ELF-1 (cell line): ENCODE measurements at places on chromosomes 1 and 21.

GRCh38 chr1:6207075-6207885 lies 1.4 kb downstream of the RNF207 start:
- no peak for DNase-seq

GRCh38 chr1:181033128-181033798 lies 520 bp upstream of the MR1 start:
- DNase-seq = no peak

- DNase-seq = peak; percentile 74
Measured at GRCh38 chr1:41330588-41331545, 30.4 kb upstream of the FOXO6 start.

DNA sequence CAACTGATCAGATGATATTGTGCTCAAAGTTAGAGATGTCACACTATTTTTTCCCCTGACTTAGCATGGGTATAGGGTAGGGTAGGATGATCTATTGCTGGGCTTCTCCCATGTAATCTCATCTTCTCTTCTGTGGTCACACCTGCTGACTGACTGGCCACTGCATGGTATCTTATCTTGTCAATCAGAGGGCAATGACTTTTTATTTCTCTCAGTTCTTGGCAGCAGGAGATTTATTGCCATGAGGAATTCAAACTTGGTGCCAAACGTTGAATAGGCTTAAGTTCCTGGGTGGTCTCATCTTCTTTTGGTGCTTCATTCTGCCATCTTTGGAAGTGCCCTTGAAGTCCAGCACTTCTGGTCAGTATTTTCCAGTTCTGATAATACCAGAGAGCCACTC lies 226.4 kb upstream of the POGK start:
- no peak for DNase-seq

- DNase-seq = no peak
Measured at GRCh38 chr21:29581393-29581792, 282.7 kb downstream of the BACH1 start.

- no peak for DNase-seq
Measured at GRCh38 chr1:241101622-241102021, 255.4 kb downstream of the RGS7 start.
